ENCODE measurements at places on chromosomes 1 and 21.
A peak's percentile ranks its signal among the peaks of the same experiment; 100 is the strongest.

- no peak for DNase-seq
Measured at GRCh38 chr1:39899611-39900538, 1.8 kb downstream of the MYCL start.

GRCh38 chr1:119762953-119763352, 5.8 kb downstream of the HMGCS2 start:
- DNase-seq, result no peak

DNA sequence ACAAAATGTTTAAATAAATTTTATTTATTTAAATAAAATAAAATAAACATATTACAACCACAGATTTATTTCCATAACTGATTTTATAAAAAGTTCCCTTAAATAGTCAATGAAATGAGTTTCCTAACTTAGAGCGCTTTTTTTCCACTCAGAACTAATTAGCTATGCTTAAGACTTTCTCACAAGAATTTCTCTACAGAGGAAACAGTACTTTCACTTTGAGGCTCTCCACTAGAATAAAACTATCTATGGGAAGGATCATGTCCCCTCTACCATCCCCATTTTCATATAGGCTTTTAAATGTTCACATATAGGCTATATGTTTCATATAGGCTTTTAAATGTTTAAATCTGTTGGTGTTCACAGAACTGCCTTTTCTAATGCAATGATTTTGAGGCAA, 40.0 kb upstream of the DPH5 start:
- no peak for DNase-seq

DNA sequence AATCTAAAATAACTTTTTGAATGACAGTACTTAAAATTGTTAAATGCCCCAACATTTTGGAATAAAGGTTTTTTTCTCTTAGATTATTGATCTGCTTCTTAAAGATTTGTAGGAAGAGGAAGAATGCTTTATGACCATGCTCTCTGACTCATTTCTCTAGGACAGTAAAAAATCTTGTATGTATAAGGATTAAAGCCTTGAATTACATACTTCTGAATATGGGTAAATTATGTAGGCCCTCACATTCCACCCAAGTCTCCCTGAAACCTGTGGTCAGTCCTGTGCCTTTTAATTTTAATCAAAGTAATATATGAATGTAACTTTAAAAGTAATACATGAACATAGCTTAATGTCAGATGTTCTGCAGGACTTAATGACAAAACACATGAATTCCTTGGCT, 50.5 kb downstream of the ABCD3 start:
- DNase-seq, result no peak

DNA sequence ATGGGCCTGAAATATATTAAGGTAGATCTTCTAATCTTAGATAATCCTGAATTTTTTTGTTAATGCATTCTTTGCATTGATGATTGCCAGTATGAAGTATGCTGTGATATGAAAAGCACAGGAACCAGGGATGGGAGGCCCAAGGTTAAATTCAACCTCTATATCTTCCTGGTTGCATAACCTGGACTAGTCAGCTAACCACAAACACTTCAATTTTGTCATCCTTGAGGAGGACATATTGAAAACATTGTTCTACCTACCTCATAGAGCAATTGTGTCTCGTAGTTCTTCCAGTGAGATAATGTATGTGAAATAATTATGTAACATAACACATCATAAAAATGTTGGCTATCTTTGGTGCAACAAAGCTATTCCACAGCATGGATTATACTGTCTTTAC, 25.6 kb downstream of the PDC start:
- DNase-seq, result no peak

GRCh38 chr1:224433041-224433691, 1.4 kb downstream of the WDR26 start:
- no peak for DNase-seq

- DNase-seq, result no peak
Measured at GRCh38 chr21:25760061-25760460, 25.3 kb downstream of the GABPA start.

DNA sequence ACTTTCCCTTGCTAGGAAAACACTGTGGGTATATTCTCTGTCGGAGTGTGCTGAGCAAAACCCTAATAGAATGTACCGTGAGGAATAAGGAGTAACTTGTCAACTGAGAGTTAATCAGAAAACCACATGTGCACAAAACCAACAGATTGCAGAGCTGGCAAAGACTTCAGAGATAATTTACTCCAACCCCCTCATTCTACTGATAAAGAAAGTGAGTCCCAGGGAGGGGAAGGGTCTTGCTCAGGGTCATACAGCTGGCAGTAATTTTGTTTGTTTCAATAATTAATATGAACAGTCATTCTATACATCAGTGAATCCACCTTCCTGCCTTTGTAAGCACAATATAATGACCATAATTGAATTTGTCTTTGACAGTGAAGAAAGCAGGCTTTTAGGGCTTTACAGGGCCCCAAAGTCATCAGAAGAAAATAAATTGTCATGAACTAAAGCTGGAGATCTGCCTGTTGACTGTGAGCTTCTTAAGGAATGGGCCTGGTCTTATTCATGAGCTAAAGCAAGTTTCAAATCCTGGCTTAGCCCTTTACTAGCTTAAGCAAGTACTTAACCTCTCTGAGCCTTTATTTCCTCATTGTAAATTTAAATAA, 67.2 kb upstream of the HOOK1 start:
- no peak for DNase-seq

DNA sequence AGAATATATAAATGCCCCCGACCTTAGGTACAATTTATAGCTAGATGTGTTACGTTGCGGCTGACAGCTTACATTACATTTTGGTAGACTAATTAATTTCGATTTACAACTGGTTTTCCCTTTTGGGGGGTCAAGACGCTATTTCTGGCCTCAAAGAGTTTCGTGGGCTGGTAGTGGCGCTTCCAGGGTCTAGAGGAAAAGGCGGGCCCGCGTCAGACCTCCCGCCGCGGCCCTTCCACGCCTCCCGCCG, 391 bp downstream of the IFT25 start:
- DNase-seq, result no peak

GRCh38 chr21:39385299-39386145, 36.6 kb upstream of the HMGN1 start:
- no peak for DNase-seq

- DNase-seq, result no peak
Measured at GRCh38 chr1:71719330-71719729, 563.0 kb downstream of the NEGR1 start.

GRCh38 chr21:37593015-37593414, 226.4 kb downstream of the DYRK1A start:
- peak; percentile 83 for DNase-seq

GRCh38 chr1:229111703-229112319, 159.1 kb upstream of the RAB4A start:
- DNase-seq, result no peak

DNA sequence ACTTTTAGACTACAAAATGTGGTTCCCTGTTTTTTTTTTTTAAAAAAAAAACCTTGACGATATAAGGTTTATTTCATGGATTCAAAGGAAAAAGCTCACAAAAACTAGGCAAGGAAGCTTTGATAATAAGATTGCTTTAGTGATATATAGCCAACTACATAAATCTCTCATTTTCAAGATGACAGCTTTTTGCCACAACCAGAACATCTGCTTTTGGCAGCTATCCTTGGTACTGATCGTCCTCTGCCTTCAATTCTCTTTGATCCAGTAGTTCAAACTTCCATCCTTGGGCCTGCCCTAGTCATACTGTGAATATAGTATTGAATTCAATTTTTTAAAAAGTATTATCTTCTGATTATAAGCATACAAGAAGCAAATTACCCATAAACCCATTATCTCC, 72.9 kb upstream of the CD53 start:
- no peak for DNase-seq

GRCh38 chr1:54955359-54955758, 25.1 kb upstream of the TMEM61 start:
- no peak for DNase-seq

DNA sequence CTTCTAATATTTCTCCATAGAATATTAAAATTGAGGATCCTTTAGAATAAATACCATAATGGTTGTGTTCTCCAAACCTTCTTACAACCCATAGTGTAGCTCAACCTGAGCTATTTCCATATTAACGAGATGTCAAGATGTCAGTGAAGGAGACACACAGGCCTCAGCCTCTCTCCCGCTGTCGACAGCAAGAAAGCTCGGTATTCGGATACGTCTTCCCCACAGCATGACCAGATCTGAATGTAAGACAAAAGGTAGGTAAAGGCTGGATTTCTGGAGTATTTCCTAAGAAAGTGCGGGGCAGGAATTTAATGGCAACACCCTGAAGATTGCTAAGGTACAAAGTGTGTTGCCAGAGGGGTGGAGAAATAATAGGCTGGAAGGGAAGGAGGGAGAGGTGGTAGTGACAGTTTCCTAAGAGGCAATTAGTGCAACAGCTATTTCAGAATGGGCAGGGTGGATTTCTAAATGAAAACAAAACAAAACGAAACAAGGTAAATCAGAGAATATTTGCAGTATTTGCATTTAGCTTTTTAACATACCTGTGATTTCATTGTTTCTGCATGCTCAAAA, 1.7 kb downstream of the ADSS2 start:
- DNase-seq, result no peak

- DNase-seq, result no peak
Measured at GRCh38 chr1:30149226-30149625, 574.2 kb downstream of the MATN1 start.

DNA sequence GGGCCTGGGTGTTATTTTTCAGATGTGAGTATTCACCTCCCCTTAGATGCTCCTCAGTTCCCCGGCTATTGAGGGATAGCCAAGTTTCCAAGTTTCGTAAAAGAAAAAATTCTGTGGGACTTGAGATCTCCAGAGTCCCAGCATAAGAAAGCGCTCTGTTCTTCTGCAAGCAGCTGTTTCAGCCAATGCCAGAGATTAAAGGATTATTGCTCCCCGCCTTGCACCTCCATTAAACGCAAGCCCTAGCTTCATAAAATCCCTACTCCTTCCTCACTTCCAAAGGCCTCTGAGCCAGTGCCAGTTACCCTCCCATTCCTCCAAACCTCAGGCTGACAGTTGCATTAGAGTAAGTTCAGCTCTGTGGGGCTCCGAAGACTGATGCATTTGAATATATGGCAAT, 56.4 kb downstream of the CHIA start:
- DNase-seq, result no peak

GRCh38 chr21:33268393-33268736, 2.2 kb downstream of the IL10RB start:
- DNase-seq, result no peak

DNA sequence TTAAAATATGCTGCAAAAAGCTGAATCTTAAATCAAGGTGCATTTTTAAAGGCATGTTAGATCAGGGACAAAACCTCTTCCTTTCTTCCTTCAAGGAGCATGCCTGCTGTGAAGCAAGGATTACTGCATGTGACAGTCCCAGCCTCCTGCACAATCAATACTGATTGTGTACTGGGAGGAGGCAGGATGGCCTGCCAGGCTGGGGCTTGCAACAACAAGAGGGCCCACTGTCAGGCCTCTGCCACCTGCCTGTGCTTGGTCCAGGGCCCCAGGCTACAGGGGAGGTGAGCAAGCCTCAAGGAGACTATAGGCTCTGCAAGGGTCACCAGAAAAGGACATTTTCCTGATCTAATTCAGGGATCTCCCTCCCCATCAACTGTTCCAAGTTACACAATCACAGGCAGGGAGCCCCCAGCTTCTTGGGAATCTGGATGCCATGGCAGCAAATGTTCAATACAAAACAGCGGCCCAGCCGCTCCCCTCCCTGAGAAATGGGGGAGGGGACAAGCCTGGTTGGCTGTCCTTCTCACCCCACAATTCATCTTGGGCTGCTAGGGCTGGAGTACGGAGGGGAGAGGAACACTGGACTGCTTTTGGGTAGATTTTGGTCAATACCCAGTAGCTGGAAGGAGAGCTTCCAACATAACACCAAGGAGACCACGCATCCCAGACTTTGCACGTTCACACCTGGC, 76.7 kb downstream of the SSBP3 start:
- no peak for DNase-seq

GRCh38 chr1:55257958-55258357, 42.8 kb upstream of the USP24 start:
- no peak for DNase-seq

DNA sequence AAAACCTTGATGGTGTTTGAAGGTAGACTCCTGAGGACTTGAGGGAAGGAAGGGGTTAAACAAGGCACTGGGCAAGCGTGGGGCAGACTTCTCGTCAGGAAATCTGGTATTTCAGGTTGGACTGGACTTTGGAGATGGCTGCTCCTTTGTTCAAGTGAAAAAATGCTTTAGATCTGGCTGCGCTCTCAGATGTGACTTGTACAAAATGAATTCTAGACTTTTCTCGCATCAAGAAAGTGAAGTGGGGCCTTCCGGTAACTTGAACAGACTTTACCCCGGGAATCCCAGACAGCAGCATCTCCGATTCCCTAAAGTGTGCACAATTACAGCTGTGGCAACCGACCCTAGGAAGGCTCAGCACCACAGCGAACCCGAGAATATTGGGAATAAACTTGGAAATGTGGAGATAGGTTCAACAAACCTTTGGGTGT, 44.3 kb upstream of the ERRFI1 start:
- DNase-seq, result no peak

DNA sequence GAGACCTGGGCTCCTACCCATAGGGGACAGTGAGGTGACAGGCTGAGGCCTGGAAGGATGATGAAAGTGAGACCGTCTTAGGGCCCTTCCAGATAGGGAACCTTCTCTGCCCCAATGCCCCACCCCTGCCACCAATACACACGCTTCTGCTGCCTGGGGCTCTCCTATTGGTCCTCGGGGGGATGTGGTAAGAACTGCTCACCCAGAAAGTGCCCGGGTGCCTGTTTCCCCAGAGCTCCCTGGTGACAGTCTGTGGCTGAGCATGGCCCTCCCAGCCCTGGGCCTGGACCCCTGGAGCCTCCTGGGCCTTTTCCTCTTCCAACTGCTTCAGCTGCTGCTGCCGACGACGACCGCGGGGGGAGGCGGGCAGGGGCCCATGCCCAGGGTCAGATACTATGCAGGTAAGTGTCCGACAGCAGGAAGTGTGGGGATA, 948 bp downstream of the SEMA4A start:
- no peak for DNase-seq
